NCI-H1092 (cell line): ENCODE measurements at places on chromosomes 11 and 22.

GRCh38 chr11:65479184-65480145 lies 19.4 kb upstream of the MALAT1 start:
- peak; percentile 69 for DNase-seq

- no peak for DNase-seq
These were observed 12.1 kb downstream of the ELF5 start for GRCh38 chr11:34501500-34501899.

- no peak for DNase-seq
These were observed 47.0 kb downstream of the TNRC6B start for GRCh38 chr22:40224702-40225101.

GRCh38 chr11:61477126-61477525 lies 31.4 kb upstream of the LRRC10B start:
- no peak for DNase-seq

- peak; percentile 6 for DNase-seq
These were observed 33.4 kb downstream of the AMBRA1 start for GRCh38 chr11:46560300-46560991.

- no peak for DNase-seq
These were observed 8.9 kb downstream of the RELT start for GRCh38 chr11:73384872-73385689.

GRCh38 chr22:31618057-31618456 lies 44.0 kb downstream of the PISD start:
- peak; percentile 80 for DNase-seq

DNA sequence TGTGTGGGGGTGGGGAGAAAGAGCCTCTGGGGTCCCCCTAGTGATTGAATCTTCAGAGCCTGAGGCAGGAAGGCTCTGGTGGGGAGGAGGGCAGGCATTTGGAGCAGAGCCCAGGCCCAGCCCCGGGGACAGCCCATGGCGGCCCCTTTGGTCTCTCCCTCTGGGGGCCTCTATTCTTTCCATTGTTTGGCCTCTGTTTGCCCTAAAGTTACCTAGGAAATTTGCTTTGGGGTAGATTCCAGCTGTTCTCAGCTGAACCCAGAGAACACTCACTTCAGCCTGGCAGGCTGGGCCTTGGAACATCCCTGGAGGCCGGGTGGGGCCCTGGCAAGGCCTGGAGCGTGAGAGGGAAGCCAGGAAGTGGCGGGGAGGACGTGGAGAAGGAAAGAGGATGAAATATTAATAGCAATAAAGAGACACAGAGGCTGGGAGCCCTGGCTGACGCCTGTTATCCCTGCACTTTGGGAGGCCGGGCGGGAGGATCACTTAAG lies 22.9 kb upstream of the A4GALT start:
- no peak for DNase-seq

GRCh38 chr11:9601037-9601875 lies 27.8 kb downstream of the WEE1 start:
- DNase-seq = no peak

DNA sequence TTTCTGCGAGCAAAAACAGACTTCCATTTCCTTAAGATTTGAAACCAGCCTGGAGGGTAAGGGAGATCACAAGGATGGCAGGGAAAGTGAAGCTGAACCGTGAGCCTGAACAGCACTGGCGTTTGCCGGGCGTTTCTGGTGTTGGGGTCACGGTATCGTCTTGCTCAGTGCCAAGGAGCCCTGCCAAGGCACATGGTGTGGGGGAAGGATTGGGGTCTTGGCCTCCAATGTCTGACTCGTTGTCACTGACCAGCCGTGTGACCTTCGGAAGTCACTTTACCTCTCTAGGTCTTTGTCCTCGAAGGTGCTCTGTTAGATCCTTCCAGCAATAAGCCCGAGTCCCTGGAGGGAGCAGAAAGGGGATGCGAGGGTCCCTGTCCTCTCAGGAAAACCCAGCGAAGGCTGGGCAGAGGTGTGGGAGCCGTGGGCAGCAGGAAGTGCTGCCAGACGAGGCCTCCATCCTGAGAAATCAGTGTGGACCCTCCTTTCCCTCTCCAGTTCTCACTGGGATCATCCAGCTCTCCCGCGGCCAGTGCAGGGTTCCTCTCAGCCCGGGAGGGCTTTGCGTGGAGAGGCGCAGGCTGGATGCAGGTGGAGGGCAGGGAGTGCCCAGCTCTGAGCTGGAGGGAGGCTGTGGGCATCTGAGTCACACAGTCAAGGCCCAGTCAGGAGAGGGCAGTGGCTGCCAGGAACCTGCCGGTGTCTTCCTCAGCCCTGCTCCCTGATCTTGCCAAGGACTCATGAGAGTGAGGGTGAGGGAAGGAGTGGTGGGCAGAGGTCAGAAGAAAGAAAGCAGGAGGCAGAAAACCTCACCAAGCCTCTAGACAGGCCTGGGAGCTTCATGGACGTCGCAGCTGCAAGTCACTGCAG lies 18.9 kb downstream of the TOM1 start:
- DNase-seq = no peak

DNA sequence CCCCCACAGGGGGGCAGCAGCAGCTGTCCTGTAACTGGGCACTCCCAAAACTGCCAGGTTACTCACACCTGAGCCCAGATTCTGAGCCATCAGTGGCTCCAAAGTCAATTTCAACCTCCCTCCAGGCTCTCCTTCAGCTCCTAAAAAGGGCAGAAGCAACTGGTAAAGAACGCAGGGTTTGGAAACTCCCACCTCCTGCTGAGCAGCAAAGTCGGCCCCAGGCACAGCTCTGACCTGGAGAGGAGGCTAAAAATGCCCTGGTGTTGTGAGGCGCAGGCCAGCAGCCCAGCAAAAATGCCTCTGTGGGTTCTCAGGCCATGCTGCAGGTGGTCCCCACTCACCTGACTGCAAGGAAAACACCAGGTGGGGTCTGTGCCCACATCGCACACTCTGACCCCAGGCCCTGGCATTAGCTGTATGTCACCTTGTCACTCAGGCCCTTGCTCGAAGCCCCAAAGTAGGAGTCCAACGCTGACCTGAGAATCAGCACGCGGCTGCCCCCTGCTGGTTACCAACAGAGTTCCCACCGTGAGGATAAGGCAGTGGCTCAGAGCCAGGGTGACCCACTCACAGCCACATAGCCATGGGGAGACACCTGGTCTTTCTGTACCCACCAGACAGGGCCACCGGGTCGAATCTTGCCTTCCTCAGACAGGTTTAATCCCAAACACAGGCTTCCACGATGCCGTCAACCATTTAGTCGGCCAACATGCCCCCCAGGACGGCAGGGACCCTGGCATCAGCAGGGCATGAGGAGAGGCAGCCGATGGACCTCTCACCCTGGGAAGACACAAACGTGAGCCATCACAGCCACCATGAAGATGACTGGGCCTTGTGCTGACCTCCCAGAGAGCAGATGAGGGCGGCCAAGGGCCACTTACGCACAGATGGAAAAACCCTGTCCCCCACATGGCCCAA lies 11.1 kb downstream of the POLR3H start:
- peak; percentile 33 for DNase-seq

GRCh38 chr11:78138291-78138690 lies 1.1 kb downstream of the ALG8 start:
- DNase-seq = no peak

GRCh38 chr11:72591785-72592502 lies 82.3 kb downstream of the PDE2A start:
- peak; percentile 23 for DNase-seq

DNA sequence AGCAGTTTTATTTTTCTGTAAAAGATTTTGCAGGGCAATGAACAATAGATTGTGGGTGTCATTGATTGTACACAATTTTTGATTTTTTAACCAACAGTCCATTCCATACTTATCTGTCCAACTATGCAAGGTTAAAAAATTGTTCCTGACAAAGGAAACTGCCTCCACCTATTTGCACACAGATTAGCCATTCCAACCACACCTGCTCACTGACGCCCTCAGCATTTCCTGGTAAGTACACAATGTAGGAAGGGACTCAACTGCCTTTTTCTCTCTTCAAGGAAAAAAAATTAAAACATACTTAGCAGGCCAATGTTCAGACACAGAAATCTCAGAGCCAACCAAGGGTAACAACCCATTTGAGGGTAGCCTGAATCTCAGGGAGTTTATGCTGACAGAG lies 4.3 kb upstream of the FUT4 start:
- DNase-seq = no peak

DNA sequence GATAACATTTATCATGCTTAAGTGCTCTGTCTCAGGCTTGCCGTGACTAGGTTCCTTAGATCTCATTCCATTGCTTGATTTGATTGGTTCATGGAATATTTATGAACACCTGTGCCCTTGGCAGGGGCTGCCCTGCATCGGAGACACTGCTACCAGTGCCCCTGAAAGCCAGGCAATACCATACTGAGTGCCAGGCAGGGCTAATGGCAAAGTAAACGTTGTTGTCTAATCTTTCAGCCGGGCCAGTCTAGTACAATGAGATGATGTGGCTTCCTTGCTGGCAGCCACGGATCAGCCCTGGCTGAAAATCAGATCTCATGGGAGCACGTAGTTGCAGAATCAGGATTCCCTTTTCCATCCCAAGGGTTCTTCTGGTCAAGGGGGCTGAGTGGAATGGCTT lies 5.0 kb upstream of the PGA3 start:
- no peak for DNase-seq

DNA sequence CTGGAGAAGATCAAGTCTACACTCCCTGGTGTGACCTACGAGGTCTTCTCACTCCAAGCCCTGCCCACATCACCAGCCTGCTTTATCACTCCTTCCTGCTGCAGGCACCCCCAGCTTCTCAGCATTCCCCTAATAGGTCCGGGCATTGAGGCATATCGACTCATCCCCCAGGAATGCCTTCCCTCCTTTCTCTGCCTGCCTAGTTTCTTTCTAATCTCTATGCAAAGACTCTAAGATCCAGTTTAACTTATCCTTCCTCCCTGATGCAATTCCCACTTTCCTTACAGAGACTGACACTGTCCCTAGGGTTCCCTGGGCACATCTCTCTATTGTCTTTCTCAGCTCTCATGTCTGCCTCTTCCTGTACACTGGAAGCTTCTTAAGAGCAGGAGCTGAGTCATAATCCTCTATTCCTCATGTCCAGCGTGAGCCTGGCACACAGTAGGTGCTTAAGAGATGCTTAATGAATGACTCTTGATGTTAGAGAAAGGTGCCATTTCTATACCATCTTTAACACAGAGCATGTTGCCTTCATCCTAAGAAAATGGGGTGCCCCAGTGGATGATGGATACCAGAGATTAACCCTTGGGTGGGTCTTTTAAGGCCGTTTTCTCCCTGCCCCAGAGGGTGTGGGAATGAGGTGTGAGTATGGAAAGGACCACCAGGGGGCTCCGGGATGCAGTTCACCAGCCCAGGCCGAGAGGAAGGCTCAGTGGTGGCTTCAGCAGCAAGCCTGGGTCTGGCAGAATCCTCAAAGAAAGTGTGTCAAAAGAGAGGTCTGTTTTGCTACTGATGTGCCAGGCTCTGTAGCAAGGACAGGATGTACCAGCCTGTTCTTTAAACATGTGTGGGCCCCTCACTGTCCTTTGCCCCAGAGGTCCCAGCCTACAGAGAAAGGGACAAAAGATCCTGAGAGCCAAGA lies 34.7 kb downstream of the PARVA start:
- DNase-seq = peak; percentile 76

- peak; percentile 37 for DNase-seq
These were observed 40.0 kb downstream of the TENM4 start for GRCh38 chr11:79400717-79401330.

DNA sequence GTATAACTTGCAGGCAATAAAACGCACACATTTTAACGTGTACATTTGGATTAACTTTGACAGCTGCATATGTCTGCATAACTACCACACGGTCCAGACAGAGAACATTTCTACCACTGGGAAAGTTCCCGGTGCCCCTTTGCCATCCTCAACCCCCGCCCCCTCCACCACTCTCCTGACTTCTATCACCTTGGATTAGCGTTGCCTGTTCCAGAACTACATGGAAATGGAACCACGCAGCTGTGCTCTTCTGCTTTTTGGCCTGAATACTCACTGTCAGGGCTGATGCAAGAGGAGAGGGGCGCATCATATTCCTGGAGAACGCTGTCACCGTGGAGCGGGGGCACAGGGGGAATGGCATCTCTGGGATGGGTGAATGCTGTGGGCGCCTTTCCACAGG lies 62.1 kb downstream of the LRP5 start:
- DNase-seq = no peak

DNA sequence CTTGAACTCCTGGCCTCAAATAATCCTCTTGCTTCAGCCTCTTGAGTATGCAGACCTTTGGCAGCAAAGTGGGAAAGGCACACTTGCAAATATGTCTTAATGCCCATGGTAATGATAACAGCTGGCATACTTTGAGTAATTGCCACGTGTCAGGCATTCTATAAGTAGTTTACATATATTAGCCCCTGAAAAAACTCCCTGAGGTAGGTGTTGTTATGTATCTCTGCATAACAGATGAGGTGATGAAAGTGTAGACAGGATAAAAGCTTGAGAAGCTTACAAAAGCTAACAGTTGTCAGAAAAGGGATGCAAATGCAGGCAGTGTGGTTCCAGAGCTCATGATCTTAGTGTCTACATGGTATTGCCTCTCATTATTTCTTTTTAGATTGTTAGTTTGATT lies 291.1 kb upstream of the C11orf87 start:
- DNase-seq = no peak

GRCh38 chr11:75939992-75940391 lies 125.0 kb downstream of the UVRAG start:
- no peak for DNase-seq

GRCh38 chr11:119218141-119218878 lies 12.2 kb downstream of the CBL start:
- no peak for DNase-seq

GRCh38 chr22:19358195-19358594 lies 66.7 kb upstream of the CLTCL1 start:
- DNase-seq = no peak

- DNase-seq = no peak
These were observed 51.7 kb downstream of the RAB30 start for GRCh38 chr11:83019888-83020579.
